ENCODE measurements at places on chromosomes 6 and 20.
A peak's percentile ranks its signal among the peaks of the same experiment; 100 is the strongest.

- no peak for DNase-seq
Measured at GRCh38 chr6:140486450-140487361, 1112.3 kb upstream of the CITED2 start.

- DNase-seq, result no peak
Measured at GRCh38 chr6:33786736-33787135, 2.2 kb downstream of the LEMD2 start.

GRCh38 chr20:39270837-39271604 is 308.9 kb downstream of the DHX35 start:
- no peak for DNase-seq

DNA sequence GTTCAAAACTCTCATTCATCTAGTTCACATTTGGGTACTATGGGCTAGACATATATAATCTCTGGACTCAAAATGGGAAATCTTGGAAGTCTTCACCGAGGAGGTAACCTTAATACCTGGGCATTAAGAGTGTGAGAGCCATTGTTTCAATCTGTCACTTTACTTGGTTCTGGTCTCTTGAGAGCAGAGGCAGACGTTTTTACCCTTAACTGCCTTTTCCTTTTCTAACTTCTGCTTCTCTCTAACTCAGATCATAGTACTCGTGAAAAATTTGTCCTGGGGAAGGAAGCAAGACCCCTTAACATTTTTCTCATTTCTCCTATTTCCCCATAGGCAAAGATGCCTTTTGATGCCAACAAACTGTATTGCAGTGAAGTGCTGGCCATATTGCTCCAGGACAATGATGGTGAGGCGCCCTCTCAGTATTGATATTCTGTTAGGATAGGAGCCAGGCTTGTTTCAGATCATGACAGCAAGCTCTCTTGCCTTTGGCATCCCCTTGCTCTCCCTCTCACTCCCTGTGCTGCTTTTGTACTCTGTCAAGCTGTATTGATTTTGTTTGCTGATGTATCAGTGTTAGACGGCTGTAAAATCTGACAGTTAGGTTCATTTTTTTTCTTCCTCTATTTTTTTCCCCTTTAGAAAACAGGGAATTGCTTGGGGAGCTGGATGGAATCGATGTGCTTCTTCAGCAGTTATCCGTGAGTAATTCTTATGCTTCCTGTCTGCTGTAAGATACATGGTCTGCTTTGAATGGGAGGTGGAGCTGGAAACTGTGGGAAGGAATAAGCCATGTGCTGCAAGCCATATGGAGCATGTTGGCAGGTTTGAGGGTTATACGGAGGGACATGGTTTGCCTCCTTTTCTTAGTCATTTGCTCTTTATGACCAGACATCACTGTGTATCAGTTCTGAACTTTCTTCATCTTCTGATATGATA is 83.5 kb downstream of the CTNNBL1 start:
- peak; percentile 64 for DNase-seq

GRCh38 chr6:157054531-157054979 is 268.8 kb downstream of the TMEM242 start:
- no peak for DNase-seq

GRCh38 chr6:75492386-75493153 is 1.0 kb downstream of the FILIP1 start:
- DNase-seq, result no peak

- DNase-seq, result no peak
Measured at GRCh38 chr6:146984251-146984924, 219.8 kb upstream of the STXBP5 start.

GRCh38 chr6:30781743-30782424 is 37.5 kb upstream of the IER3 start:
- DNase-seq, result peak; percentile 97

DNA sequence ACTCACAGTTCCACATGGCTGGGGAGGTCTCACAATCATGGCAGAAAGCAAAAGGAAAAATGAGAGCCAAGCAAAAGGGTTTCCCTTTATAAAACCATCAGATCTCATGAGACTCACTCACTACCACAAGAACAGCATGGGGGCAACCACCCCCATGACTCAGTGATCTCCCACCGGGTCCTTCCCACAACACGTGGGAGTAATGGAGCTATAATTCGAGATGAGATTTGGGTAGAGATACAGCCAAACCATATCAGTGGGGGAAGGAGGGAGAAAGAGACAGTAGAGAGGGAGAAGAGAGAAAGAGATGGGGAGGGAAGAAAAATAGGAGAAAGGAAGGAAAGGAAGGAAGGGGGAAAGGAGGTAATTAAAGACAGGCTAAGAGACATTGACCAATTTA is 30.1 kb downstream of the GMDS start:
- no peak for DNase-seq

DNA sequence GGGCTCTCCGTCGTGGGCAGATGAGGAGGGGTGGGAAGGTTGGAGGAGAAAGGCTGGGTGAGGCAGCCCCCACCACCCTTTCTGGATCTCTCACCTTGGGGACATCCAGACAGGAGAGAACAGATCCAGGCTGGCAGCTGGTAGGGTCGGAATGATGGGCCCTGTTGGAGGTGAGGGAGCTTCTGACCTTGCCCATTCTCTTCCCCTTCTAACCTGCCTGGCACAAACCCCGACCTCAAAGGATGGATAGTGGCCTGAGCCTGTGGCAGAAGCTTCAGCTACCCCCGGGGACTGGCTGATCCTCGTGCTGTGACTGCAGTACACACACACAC is 6.0 kb upstream of the NPBWR2 start:
- no peak for DNase-seq

DNA sequence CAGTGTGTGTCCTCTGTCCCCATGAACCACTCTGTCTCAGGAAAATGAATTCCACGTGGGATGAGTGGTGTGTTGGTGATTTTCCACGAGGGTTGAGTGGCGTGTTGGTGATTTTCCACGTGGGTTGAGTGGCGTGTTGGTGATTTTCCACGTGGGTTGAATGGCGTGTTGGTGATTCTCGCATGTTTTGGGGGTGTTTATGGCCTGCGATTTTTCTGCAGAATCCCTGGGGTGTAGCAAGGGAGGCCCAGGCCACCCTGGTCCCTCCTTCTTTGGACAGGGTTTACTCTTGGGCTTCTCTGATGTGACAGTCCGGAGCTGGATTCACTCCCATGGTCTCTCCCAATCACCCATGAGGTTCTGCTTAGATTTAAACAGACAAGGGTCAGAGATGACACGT is 90.6 kb upstream of the FRMD1 start:
- DNase-seq, result no peak

DNA sequence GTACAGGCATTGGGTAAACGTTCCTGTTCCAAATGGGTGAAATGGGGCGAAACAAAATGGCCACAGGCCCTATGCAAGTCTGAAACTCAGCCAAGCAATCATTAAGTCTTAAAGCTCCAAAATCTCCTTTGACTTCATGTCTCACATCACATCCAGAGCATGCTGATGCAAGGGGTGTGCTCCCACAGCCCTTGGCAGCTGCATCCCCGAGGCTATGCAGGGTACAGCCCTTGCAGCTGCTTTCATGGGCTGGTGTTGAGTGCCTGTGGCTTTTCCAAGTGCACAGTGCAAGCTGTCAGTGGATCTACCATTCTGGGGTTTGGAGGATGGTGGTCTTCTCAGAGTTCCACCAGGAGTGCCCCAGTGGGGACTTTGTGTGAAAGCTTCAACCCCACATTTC is 270.0 kb upstream of the CDYL start:
- DNase-seq, result no peak

- no peak for DNase-seq
Measured at GRCh38 chr6:3636060-3636459, 115.5 kb downstream of the PXDC1 start.

GRCh38 chr6:170403451-170403850 is 96.9 kb downstream of the FAM120B start:
- no peak for DNase-seq

DNA sequence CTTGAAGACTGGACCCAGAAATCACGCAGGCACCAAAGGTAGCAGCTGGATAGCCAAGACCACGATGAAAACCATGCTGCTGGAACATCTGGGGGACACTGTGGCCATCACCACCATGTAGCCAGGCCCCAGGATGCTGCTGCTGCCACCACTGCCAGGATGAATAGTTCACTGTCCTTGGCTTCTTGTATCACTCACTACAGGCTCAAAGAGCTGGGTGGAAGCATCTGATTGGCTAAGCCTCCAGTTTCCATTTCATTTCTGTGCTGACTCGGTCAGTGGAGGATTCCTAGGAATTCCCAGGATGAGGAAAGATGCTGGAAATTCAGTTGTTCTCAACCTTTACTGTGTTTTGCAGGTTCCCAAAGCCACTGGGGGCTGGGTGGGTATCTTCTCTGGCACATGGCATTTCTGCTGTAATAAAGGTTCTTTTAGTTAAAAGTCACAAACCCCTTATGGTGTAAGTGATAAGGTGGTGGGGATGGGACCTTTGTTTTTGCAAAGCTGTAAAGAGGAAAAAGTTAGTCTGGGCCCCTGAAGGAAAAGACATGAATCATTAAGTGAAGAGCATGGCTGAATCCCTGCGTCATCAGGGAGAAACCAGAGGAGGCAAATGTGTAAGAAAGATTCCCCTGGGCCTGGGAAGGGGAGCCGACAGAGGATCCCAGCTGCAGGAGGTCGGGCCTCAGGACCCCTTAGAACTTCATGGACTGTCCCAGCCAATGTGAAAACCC is 75.6 kb upstream of the RNF24 start:
- DNase-seq, result no peak

GRCh38 chr6:139277161-139277560 is 14.6 kb downstream of the TXLNB start:
- DNase-seq, result no peak

GRCh38 chr20:47620808-47621805 is 119.4 kb downstream of the NCOA3 start:
- DNase-seq, result peak; percentile 57
